Stimulated activated CD4-positive, alpha-beta T cell treated with anti-CD3 and anti-CD28 coated beads, TNF-alpha, amount 100 ng/mL, for 24 hours (primary cell): ENCODE measurements at places on chromosomes 2 and 18.

- DNase-seq = no peak
Measured at GRCh38 chr2:157806426-157807077, 69.6 kb downstream of the ACVR1 start.

GRCh38 chr2:72554381-72554780 lies 271.5 kb downstream of the EXOC6B start:
- DNase-seq = no peak

GRCh38 chr2:168234407-168235085 lies 12.8 kb downstream of the STK39 start:
- DNase-seq = no peak

DNA sequence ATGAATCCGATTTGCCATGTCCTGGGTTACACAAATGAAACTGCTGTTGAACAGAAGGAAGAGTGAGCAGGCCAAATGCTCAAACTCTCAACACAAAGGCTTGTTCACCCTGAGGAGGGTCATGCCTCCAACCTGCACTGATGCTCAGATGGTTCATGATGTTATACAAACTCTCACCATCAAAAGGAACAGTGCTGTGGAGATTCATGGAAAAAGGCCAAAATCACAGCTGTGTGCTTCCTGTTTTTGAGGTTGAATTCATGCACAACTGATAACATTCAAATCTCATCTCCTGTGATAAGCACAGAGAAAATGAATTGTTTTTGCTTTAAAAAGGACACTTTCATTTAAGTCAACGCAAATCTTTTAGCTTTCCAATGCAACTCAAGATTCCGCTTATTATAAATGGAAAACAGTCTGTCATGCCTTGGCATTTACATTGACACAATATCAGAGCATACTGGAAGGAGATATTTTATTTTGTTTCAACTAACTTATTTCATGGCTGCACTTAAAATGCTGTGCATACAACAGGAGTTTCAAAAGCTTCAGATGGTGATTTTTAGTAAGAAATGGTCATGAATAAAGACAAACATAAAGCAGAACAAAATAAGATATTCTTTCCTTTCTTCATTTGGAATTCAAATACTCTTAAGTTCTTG lies 22.2 kb upstream of the TTN start:
- DNase-seq = no peak

- no peak for DNase-seq
Measured at GRCh38 chr2:13056259-13056843, 339.6 kb downstream of the TRIB2 start.

- peak; percentile 49 for DNase-seq
Measured at GRCh38 chr2:105749583-105750400, 5.1 kb downstream of the NCK2 start.

DNA sequence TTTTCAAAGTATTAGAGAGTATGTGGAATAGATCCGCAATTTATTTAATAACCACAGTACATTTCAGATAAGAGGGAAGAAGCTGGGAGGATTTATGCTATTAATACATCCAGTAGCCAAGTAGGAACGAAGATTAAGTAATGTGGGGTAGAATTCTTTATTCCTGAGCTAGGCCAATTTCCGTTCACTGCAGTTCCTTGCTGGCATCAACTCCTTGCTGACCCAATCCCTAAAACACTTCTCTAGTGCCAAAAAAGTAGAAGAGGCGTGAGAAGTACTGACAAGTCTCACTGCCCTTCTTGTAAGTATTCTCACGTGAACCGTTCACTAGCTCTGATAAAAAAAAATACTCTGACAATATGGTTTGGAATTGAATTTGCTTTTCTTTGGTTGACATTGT lies 211.4 kb downstream of the EPHA4 start:
- no peak for DNase-seq

DNA sequence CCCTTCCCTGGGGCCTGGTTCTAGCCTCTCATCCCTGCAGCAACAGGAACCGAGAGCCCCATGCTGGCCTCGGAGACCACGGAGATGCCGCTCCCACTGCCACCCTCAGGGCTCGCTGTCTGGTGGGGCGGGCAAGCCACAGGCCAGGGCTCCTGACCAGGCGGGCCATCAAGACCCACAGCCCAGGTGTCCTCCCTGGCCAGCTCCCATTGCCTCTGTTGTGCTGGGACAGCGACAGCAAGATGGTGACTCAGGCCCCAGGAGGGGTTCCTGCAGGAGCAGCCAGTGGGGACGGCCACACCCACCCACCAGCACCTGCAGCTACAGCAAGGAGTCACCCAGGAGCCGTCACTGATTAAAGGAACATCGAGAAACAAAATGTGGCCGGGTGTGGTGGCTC lies 7.4 kb downstream of the KLHL30 start:
- no peak for DNase-seq

DNA sequence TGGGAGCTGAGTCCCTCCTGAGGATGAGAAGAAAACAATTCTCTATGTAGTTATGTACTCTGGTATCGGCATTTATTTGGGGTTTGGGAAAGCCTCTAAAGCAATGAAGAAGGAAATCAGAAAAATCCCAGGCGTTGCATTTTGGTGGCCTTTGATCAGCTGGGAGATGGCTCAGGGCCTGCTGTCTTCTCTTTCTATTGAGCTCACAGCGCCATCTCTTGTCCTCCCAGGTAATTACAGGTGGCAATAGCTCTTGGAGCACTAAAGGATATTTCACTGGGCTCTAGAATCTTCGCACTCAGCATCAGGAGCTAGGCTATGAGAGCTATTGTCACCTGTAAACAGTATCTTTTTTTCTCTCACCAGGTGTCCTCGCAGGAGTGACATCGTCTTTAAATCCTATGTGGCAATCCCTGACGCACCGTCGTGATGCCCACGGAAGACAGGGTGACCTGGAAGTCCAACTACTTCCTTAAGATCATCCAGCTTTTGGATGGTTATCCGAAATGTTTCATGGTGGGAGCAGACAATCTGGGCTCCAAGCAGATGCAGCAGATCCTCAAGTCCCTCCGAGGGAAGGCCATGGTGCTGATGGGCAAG lies 76.1 kb upstream of the PMAIP1 start:
- no peak for DNase-seq

DNA sequence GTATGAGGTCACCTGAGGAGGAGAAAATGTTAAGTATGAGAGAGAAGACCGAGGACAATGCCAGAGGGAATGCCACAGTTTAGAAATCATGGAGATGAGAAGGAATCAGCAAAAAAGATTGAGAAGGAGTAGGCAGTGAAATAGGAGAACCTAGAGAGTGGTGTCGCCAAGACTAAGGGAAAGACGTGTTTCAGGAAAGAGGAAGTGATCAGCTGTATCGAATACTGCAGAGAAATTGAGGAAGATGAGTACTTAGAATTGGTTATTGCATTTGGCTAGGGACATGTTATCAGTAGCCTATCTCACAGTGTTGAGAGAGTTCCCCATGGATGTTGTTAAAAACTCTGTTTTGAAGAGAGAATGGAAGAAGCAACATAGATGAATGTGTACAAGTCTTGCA lies 112.3 kb downstream of the GALNT1 start:
- no peak for DNase-seq

DNA sequence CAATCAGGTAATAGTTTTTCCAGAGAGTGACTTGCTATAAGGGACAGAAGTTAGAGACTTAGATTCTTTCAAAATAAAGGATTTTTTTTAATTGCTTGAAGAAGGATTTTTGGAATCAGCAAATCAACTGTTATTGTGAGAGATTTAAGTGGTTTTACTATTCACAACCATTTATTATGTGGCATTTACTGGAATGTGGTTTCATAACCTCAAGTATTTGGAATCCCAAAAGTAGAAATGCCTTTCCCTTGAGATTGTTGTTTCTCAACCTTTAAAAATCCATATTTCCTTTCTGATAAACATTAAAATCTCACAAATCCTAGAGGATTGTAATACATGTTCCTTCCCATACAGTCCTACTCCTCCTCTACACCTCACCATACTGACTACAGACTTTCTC lies 5.0 kb downstream of the TANK start:
- DNase-seq = no peak

DNA sequence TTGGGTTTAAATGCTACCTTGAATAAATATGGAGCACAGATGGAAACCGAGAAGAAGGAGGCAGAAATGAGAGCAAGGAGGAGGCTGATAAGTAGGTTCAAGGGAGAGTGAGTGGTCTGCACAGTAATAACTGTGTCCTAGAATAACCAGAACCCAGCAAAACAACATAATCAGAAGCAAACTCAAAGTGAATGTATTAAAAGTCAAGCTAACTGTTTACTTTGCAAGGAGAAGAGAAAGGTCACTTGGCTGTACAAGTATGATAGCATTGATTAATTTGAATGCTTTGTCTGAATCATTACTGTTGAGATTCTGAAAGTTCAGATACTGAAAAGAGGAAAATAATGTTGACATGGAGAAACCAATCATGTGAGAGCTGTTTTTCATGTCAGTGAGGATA lies 258.8 kb downstream of the PLCL1 start:
- DNase-seq = no peak

GRCh38 chr18:77160515-77160914 lies 27.9 kb upstream of the MBP start:
- no peak for DNase-seq

- DNase-seq = no peak
Measured at GRCh38 chr2:6181926-6182325, 489.7 kb downstream of the SOX11 start.

GRCh38 chr2:215493376-215493775 lies 57.5 kb upstream of the FN1 start:
- DNase-seq = no peak

GRCh38 chr2:165777522-165778186 lies 16.4 kb downstream of the GALNT3 start:
- no peak for DNase-seq

- no peak for DNase-seq
Measured at GRCh38 chr18:76573325-76574025, 78.4 kb upstream of the ZNF516 start.

DNA sequence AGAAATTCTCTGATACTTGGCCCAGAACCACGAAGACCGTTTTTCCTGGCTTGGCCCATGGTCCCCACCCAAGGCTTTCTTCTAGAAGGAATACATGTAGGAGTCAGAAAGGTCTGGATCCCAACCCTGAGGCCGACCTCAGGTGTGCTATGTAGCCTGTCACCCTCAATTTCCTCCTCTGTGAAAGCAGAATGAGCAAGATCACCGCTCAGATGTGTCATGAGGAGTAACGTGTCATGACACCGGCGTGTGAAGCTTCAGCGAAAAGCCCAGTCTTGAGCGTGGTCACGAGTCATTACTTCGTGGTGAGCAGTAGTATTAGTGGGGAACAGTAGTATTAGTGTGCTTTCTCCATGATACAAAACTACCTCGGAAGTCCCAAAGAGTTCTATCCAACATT lies 103.4 kb downstream of the ALPK2 start:
- DNase-seq = peak; percentile 71

- no peak for DNase-seq
Measured at GRCh38 chr18:60537074-60537473, 164.5 kb upstream of the MC4R start.

- DNase-seq = no peak
Measured at GRCh38 chr18:38698088-38698487, 1132.5 kb upstream of the CELF4 start.

DNA sequence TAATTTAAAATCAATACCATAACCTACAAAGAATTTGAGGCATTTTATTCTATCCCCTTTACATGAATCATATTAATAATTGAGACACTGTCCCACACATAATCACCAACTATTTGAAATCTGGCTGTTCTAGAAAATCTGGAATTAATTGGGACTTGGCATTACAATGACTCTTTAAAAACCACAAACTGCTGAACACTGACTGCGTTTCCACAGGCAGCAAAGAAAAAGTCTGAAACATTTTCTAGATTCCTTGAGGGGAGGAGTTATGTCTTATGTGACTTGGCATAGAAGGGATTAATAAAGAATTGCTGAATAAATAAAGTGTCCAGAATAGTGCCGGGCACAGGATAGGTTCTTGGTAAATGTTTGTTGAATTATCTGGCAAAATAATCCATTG lies 61.4 kb downstream of the GPR39 start:
- DNase-seq = no peak

GRCh38 chr2:133500917-133501316 lies 67.3 kb downstream of the NCKAP5 start:
- DNase-seq = no peak

GRCh38 chr2:132701810-132702209 lies 31.8 kb upstream of the LYPD1 start:
- DNase-seq = no peak

DNA sequence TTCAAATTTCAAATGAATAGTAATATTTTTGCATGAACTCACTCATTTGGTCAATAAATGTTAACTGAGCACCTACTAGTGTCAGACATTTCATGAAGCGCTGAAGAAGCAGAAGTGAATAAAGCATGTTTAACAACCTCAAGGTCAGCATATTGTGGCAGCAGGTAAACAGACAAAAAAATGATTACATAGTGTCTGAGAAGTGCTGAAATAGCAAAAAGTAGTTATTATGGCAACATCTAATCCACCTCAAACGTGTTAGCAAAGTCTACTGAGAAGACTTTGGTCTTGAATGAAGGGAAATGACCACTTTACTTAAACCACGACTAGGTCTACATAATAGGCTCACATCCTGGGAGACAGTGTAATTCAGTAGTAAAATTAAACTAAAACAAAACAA lies 452.2 kb upstream of the LRATD1 start:
- no peak for DNase-seq

DNA sequence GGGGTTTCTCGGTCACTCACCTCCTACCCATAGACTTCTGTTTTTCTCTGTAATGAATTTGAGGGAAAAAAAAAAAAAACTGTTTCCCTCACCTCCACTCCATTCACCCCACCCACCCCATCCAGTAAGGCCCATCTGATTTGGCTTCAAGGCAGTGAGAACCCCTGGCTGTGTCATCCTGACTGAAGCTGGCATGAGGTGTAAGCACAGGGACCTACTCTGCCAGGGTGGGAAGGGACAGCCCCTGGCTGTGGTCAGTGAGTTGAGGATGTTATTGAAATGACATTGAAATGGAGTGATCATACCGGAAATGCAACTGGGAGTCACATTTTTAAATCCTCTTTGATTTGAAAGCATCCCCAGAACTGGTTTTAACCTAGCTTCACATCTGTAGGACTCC lies 19.1 kb upstream of the BCL2L11 start:
- DNase-seq = no peak

DNA sequence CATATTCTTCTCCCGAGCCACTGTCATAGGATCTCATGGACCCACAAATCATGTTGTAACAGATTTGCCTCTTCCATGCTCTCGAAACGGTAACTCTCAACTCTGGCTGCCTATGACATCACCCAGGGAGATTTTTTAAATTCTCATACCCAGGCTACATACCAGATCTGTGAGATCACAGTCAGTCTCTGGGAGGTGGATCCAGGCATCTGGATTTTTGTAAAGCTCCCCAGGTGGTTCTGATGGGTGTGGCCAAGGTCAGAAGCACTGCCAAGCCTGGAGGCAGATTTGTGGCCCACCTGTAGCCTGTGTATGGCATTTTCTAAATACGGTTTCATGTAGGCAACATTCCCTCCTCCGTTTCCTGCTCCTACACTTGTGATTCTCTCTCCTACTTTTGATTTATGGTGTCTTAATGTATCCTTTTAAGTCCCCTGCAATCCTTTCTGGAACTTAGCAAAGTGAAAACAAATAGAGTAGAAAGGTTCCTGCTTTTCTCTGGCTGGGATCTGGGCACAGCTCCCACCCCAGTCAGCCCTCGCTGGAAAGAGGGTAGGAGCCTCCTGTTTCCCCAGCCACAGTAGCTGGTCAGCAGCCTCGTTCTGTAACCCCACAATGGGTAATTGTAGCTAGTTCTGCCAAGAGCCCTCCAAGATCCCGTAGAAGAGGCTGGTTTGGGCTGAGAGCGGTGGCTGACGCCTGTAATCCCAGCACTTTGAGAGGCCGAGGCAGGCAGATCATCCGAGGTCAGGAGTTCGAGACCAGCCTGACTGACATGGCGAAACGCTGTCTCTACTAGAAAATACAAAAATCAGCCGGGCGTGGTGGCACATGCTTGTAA lies 96.2 kb downstream of the KLHL29 start:
- no peak for DNase-seq

- DNase-seq = no peak
Measured at GRCh38 chr2:127422559-127423477, 4.6 kb downstream of the PROC start.
